ENCODE measurements at places on chromosomes 6 and 20. TPM values are rescaled to one million over a fixed set of nuclear protein-coding genes. Genes with fewer than 3 reads are reported as not detected.

HS3ST5 gene
- not detected for total RNA-seq

ZSCAN12 gene
- 6.8 TPM for total RNA-seq

UFL1 gene
- total RNA-seq, result 16.6 TPM

SLC13A3 gene
- 5.1 TPM for total RNA-seq

NHLRC1 gene
- total RNA-seq, result 1.8 TPM

EGFL8 gene
- total RNA-seq, result 0.26 TPM

SLC2A4RG gene
- 14.0 TPM for total RNA-seq

COL9A1 gene
- not detected for total RNA-seq

TTPAL gene
- 9.0 TPM for total RNA-seq

MAP7 gene
- total RNA-seq, result 30.8 TPM

DNA sequence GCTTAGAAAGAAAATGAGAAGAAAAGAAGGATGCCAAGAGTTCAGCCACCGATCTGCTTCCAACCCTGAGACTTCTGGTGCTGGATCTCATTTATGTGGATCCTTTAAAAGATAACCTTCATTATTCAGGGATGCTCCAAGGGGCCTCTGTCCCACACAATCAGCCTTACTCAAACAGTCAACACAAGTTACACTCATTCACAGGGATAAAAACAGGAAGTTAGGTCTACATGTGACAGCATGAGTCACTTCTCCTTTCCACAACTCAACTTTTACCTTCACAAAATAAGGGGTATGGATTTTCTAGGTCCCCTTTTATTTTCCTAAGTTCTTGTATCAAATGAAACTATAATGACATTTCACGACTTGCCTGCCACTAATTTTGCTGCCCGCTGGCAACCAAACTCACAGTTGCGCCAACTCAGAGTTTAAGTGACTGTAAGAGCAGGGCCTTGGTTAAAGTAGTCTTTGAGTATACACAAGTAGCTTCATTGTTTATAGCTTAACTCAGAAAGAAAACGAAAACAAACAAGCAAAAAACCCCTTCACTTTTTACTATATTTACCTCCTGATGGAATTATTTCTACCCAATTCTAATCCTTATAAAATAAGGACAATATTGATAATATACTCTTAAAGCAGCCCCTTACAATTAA is 278.8 kb upstream of the RUNX2 start:
- DNase-seq, result peak; percentile 56

- DNase-seq, result no peak
Measured at GRCh38 chr20:50591233-50591852, 81.2 kb downstream of the PTPN1 start.

- DNase-seq, result peak; percentile 4
Measured at GRCh38 chr6:124260337-124260736, 456.7 kb downstream of the NKAIN2 start.

DNA sequence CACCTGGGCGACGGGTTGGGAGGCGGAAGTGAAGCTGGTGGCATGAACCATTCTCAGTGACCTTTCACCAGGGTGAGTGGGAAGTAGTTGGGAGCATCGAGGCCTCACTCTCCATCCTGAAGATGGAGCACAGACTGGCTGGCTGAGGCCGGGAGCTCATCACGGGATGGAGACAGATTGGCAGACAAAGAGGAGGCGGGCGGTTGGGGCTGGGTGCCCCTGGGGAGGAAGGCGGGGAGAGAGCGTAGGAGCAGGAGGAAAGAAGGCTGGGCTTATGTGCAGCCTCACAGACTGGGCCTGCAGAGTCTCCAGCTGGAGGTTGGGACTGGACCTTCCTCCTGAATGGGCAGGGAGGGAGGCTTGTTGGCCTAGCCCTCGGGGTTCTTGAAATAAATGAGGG is 44.2 kb upstream of the SCRT2 start:
- DNase-seq, result no peak

DNA sequence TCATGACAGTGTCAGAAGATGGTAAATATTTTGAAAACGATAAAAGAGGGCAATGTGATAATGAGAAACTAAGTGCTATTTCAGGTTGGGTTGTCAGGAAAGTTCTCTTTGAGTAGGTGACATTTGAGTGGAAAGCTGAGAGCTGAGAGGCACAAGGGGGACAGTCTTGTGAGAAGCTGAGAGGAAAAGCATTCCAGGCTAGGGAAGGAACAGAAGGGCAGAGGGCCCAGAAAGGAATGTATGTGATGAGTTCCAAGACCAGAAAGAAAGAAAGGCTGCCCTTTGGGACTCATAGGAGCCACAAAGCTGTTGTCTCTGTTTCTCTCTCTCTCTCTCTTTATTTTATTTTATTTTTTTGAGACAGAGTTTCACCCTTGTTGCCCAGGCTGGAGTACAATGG is 7.6 kb upstream of the RNF182 start:
- no peak for DNase-seq

- DNase-seq, result no peak
Measured at GRCh38 chr6:140440223-140440835, 1065.9 kb upstream of the CITED2 start.

DNA sequence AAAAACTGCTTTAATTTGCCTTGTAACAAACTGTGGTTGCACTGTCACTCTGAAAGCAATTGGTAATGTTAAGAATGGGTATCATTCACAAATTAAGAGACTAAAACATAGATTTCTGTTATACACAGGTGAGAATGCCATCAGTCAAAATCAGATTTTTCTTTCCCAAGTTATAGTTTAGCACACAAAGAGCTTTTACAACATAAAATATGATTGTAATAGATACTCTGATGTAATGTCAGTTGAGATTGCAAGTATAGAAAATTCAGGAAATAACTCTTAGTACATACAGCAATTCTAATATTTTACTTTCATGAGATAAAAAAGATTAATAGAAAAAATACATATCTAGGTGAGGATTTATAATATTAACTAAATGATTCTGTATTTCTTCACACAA is 2.3 kb upstream of the ME1 start:
- no peak for DNase-seq

DNA sequence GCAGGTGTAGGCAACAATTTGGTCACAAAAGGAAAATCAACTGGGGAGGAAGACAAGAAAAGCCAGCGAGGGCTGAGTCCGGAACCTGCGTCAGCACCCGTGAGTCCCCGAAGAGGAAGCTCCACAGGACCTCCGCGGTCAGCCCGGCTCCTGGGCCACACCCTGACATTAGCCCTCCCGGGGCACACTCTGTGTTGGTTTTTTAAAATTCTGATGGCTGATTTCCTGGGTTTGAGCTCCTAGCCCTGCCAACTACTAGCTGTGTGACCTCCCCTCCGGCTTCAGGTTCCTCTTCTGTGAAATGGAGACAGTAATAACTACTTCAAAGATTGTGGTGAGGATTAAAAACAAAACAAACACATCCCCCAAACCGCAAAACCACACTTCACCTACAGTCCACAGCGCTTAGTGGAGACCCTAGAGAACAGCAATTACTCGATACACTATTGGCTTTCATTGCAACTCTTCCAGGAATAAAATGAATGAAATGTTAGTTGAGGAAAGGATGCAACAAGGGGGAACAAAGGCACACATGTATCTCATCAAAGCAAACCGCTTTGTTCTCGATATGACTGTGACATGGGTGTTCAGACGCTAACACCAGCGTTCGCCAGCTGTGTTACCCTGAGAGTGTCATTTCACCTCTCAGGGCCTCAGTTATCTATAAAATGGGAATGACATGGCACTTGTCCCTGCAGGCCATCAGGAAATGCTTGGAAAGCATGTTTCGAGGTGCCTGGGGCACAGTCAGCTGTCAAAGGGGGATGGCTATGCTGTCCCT is 985 bp downstream of the ZBP1 start:
- no peak for DNase-seq

DNA sequence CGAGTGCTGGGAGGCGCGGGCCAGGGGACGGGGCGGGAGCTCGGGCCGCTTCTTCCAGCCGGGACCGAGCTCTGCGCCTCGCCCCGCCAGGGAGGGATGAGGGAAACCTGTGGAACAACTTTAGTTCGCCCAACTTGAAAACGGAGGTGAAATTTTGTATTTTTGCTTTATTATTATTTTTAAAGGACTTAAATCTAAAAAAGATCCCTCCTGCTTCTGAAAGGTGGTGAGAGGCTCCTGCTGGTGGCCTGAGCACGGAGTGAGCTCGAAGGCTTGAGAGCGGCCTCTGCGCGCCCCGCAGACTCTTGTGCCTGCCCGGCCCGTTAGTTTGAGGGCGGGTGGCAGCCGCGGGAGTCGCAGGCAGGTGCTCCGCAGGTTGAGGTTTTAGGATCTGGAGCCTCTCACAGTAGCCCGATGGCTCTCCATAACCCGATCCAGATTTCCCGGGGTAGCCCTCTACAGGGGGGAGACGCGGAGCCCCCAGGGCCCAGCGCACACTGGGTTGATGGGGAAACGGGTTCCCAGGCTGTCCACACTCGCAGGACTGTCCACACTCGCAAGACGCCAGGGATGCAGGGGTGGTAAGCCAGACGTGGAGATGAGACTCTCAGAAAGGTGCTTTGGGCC is 46.2 kb upstream of the SUPT3H start:
- DNase-seq, result no peak

DNA sequence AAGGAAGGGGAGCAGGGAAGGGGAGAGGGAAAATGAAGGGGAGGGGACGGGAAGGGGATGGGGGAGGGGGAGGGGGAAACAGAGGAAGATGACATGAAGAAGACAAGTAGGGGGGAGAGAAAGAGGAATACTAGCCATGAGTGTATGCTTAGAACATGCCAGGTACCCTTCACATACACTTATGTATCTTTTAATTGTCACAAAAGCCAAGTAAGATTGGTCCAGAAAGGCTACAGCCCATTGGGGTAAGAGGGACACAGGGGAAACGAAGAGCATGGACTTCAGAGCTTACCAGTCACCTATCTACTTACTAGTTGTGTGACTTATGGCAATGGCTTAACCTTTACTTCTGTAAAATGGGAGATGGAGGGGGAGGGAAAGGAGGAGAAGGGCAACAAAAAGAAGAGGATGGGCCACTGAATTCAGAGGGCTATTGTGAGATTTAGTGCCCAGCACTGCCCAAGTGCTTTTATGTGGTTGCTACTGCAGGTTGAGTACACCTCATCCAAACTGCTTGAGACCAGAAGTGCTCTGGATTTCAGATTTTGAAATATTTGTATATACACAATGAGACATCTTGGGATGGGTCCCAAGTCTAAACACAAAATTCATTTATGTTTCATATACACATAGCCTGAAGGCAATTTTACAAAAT is 90.3 kb downstream of the ARHGAP18 start:
- DNase-seq, result no peak

GRCh38 chr6:87798393-87799278 is 96.6 kb upstream of the AKIRIN2 start:
- no peak for DNase-seq

- DNase-seq, result no peak
Measured at GRCh38 chr20:38961530-38962043, 557 bp upstream of the DHX35 start.

GRCh38 chr6:44725070-44725469 is 337.6 kb downstream of the CDC5L start:
- DNase-seq, result peak; percentile 8

DNA sequence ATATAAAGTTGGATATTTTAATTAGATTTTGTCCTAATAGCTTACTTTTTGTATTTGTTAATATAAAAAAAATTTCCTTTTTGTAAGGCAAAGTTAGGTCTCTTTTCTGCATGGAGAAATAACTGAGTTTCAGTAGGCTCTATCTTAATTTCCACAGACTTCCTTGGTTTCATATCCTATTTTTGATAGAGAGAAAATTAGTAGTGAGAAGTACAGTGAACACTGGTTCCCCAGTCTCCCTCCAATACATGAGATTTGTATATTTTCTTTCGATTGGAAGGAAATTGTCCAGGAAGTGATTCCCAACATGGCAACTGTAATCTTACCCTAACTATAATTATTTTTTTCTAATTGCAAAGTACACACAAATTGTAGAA is 26.4 kb downstream of the TRIM27 start:
- DNase-seq, result no peak

GRCh38 chr6:27584326-27584725 is 111.4 kb upstream of the ZNF184 start:
- DNase-seq, result no peak

DNA sequence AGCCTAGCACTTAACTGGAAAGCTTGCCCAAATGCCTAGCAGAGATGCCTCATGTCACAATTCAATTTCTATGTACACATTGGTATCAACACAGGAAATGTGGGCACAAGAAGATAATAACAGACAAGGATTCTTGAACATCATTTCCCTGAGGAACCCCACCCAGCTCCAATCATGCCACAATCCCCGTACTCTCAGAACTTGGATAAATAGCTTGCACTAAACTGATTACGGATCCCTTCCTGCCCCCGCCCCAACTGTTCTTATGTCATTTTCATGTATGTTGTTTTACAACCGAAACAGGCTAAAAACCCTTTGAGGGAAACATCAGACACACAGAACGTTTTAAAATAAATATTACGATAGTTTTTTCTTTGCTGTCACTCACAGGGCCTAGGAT is 87.1 kb downstream of the BACH2 start:
- no peak for DNase-seq

DNA sequence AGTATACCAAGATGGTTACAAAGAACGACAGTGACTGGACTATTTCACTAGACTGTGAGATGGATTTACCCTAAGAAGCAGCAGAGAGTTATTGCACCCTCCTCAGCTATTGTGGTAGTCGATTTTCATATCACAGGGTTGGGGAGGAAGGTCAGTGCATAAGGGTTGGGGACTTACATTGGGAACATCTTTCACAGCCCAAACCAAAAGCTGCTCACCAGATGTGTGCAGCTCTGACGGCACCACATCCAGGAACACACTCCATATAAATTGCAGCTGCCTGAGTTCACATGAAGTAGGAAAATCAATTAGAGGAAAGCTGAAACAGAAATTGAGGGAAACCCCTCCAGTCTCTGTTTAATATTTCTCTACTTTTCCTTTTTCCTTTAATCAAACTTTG is 470.5 kb upstream of the NRSN1 start:
- DNase-seq, result no peak

GRCh38 chr6:26197933-26198721 is 110.9 kb downstream of the HFE start:
- peak; percentile 45 for DNase-seq

DNA sequence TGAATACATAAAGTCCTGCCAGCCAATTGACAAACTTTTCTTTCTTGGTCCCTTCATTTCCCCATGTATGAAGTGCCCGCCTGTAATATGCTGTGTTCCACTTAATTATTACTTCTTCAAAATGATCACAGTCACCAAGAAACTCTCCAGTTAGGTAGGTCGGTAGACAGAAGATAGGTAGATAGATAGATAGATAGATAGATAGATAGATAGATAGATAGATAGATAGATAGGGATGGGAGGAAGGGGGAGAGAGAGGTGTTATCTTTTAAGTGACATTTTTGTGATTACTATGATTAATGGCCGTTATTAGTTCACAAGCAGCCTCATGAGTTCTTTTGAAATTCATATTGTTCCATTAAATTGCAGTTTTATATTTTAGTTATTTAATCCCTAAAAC is 79.5 kb upstream of the TPD52L1 start:
- no peak for DNase-seq

DNA sequence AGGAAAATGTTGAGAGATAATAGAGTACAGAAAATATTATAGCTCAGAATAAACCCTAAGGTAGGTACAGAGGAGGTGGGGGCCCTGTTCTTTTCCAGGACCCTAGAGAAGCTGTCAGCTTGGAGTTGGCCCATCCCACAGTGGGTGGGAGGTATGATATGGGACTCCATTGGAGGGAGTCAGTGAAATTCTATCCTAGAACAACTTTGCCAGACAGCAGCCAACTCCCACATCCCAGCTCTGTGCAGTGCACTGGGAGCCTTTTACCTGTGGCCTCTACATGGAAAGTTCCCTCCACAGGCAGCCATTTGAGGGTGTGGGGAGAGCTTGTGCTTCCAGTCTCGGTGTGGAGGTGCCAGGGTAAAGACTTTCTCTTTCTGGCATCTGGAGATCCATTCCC is 36.8 kb upstream of the CLIC5 start:
- no peak for DNase-seq

GRCh38 chr6:2086326-2086965 is 159.0 kb downstream of the GMDS start:
- no peak for DNase-seq
